Non-pigmented ciliary epithelial cell (primary cell): ENCODE measurements at places on chromosomes 3 and 15.

GRCh38 chr3:160413613-160414248 is 14.3 kb downstream of the SMC4 start:
- no peak for DNase-seq

DNA sequence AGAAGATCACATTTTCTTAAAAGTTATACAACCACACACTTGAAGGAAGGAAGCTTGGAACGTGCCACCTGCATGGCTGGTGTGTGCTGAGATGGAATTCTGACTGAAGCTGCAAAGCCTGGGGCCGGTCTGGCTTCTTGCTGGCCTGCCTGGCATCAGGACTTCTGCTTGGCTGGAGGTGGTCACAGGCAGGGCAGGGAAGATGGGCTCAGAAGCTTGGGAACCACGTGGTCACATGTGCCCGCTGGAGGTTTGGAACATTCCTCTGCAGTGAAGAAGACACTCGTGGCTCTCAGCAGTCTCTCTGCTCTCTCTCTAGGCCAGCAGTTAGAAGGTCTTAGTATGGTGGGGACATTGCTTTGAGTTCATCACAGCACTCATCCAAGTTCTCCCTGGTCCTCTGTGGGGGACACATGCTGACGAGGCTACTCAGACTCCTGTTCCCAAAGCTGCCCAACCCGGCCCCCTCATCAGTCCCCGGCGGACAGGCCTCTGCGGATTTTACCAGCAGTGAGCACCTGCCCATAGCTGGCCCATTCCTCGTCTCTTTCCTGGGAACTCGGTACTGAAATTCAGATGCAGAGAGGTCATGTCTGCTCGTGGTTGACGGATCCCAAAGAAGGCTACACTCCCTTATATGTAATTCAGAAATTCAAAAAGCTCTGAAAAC is 229.0 kb downstream of the ADAMTS17 start:
- DNase-seq = no peak

DNA sequence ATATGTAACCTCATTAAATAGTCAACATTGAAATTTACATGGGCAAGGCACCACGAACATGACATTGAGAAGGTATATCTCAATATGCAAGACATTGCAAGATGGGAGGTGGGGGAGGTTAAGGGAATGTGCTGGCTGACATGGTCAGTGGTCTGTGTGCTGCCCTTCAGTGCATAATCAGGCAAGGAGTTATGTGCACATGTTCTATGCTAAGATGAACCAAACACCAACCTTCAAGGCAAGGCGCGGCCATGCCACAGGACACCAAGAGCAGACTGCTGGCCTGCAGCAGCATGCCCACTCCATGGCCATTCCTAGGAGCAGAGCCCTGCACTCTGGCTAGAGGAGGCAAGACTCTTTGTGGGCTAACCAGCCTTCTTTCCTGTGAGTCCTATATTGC is 40.9 kb upstream of the TSPAN3 start:
- no peak for DNase-seq

- DNase-seq = no peak
Observed at GRCh38 chr3:168156479-168156878, 60.8 kb upstream of the GOLIM4 start.

GRCh38 chr15:76974456-76975036 is 20.4 kb upstream of the PSTPIP1 start:
- DNase-seq = no peak
